Hindlimb muscle (tissue), 1 donor: ENCODE measurements at places on chromosomes 4 and X. TPM values are rescaled to one million over a fixed set of nuclear protein-coding genes. Genes with fewer than 3 reads are reported as not detected.

DNA sequence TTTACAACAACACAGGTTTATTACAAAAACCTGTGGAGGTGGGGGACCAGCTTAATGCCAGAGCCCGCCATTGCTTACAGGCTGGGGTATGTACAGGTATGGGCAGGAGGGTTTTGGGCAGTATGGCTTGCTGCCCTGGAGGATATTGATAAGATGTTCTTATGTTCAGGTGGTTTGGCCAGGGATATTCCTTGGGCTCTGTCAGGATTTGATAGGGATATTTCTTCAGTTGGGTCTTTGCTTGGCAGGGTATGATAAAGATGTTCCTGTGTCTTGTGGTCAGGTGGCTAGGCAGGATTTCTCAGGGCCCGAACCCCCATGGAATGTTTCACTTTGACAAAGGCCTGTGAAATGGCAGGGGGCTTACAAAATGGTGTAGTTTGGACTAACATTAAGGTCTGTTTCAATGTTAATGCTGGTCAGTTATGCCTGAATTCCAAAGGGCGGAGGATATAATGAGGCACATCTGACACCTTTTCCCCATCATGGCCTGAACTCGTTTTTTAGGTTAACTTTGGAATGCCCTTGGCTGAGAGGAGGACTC, 3.1 kb downstream of the MGST2 start:
- no peak for DNase-seq

GRCh38 chrX:107624893-107625292, 3.4 kb upstream of the PRPS1 start:
- DNase-seq = no peak

Gene TSPAN7
- 130 TPM for polyA plus RNA-seq

Gene TASL
- 0.90 TPM for polyA plus RNA-seq

Gene MAGEB17
- 0.13 TPM for polyA plus RNA-seq

Gene CT47B1
- not detected for polyA plus RNA-seq

- no peak for DNase-seq
Observed at GRCh38 chrX:31679861-31680260, 608.0 kb upstream of the FTHL17 start.
